ENCODE measurements at places on chromosomes 6 and 20.

GRCh38 chr6:161111261-161111660, 119.7 kb downstream of the MAP3K4 start:
- no peak for DNase-seq

GRCh38 chr6:111841822-111842221, 31.4 kb downstream of the FYN start:
- peak; percentile 45 for DNase-seq

DNA sequence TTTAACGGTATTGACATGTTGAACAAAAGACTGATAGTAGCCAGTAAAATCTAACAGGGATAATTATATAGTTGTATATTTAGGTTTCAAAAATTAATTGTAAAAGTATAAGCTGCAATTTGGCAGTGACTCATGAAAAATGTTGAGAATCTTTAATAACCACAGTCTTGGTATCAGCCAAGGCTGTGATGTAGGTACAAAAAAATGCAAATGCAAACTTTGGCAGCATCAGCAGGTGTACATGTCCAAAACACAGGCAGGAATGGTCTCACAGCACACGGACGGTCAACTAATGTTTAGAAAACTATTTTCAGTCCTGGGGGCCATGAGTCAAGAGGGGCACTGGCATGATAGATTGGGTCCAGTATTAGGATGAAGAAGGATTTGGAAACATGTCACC, 58.5 kb upstream of the BEND3 start:
- DNase-seq, result no peak

DNA sequence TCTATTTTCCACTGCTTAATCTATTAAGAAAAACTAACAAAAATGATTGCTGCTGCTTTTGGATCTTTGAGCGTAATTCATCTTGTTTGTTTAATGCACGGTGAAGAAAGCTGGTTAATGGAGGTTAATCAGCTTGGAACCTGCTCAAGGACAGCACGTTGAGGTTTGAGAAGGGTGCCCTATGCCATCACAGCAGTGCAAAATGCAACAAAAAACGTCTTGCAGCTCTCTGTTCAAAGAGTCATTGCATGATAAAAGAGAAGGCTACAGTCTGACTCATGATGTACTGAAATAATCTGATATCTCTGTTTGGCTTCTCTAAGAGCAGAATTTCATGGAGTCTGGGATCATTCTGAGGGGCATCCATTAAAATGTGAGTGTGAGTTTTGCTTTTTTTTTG, 80.6 kb upstream of the PREP start:
- DNase-seq, result no peak

DNA sequence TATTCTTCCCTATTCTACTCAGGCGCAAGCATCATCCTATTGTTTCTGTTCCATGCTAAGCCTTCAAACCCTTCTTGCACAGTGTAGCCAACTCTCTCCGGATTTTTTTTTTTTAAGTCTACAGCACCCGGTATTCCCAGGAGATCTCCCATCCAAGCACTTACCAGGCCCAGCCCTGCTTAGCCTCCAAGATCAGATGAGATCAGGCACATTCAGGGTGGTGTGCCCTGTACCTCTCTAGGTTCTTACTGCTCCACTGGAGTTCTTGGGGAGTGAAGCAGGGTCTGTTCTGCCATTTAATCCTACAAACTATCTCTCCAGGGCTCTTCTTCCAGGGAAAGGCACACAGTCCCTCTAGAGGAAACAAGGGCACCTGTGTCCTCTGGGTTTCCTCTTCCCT, 14.9 kb upstream of the NUP153 start:
- no peak for DNase-seq

- no peak for DNase-seq
Measured at GRCh38 chr6:132132924-132133639, 181.9 kb upstream of the CCN2 start.

DNA sequence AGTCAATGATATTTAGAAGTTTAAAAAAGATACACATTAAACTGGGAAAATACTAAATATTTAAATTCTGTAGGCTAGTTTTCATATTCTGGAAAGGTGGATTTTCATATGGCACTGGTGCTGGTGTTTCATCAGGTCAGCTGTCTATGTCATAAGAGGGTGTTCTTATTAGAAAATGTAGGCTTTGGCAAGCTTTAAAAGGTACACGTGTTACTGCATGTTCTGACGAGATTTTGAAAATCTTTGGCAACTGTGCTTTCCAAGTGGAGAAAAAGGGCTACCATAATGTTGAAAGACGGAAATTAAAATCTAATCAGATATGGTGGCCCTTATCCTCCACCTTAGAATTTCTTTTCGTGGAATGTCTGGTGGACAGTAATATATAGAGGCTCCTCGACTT, 30.0 kb downstream of the SLC22A3 start:
- DNase-seq, result no peak

- no peak for DNase-seq
Measured at GRCh38 chr6:143697076-143697800, 19.5 kb downstream of the PHACTR2 start.

DNA sequence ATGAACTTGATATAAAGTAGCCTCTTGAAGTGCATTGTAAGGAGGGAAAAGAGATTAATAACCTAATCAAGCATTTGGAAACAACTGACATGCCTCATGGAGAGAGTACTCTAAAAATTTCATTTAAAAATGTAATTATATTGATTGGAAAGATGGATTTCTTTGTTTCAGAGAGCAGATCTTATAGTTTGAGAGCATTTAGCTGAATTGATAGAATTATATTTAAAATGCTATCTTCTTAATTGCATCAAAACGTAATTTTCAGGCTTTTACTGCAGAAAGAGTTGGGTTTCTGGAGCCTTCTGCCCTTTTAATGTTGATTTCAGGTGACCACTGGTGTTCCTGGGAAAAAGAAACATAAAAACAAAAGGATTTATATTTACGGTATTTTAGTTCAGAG, 130.6 kb downstream of the EDN3 start:
- no peak for DNase-seq

- no peak for DNase-seq
Measured at GRCh38 chr20:63096681-63097335, 90.0 kb upstream of the BHLHE23 start.

DNA sequence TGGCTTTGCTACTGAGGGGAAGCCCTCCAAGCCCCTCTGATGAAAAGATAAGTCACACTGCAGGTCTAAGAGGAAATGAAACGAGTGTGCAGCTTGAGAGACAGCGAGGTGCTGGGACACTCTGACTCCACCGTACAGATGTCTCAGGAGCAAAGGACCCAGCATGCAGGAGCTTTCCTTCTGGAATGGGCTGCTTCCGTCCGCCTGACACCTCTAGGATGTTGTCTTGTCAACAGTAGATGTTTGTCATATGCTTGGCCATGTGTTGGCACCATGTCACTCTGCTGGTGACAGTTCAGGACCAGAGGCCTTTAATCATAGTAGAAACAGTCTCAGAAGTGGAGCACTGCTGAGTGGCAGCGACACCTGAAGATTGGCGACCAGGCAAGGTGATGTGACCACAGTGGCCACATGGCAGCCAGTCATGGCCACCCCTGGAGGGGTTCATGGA, 46.7 kb downstream of the SLC24A3 start:
- no peak for DNase-seq

- DNase-seq, result no peak
Measured at GRCh38 chr20:42530855-42531448, 658.8 kb downstream of the PTPRT start.

- DNase-seq, result no peak
Measured at GRCh38 chr6:16190214-16190613, 48.2 kb upstream of the GMPR start.

DNA sequence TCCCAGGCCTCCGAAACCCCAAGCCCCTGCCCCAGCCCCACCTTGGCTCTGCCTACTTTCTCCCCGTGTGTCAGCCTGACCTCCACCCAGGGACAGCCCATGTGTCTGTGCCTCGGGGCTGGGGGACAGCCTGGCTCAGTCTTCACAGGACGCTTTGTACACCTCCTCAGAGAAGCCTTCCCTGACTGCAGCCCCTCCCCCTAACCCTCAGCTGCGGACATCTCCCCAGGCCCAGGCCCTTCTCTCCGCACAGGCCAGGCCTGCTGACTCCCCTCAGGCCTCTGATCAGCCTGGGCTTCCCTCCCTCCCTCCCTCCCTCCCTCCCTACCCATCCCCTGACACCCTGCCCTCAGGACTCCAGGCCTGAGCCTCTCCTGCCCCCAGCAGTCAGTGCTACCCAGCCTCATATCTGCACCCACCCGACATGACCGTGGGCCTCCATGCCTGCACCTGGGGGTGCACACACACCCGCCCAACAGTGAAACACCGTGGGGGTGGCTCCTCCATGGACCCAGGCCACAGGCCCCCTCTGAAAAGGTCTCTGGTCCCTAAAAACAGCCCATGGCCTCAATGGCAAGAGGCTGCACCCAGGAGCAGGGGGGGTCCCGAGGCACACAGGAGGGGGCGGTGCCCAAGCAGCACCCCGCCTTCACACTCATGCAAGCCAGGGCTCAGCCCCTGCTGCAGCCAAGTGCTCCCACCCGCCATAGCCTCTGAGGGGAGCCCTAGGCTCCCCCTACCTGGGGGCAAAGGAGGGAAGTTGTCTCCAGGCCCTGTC, 12.9 kb downstream of the LAMA5 start:
- DNase-seq, result no peak

- peak; percentile 25 for DNase-seq
Measured at GRCh38 chr20:35561268-35561667, 19.4 kb downstream of the ERGIC3 start.

DNA sequence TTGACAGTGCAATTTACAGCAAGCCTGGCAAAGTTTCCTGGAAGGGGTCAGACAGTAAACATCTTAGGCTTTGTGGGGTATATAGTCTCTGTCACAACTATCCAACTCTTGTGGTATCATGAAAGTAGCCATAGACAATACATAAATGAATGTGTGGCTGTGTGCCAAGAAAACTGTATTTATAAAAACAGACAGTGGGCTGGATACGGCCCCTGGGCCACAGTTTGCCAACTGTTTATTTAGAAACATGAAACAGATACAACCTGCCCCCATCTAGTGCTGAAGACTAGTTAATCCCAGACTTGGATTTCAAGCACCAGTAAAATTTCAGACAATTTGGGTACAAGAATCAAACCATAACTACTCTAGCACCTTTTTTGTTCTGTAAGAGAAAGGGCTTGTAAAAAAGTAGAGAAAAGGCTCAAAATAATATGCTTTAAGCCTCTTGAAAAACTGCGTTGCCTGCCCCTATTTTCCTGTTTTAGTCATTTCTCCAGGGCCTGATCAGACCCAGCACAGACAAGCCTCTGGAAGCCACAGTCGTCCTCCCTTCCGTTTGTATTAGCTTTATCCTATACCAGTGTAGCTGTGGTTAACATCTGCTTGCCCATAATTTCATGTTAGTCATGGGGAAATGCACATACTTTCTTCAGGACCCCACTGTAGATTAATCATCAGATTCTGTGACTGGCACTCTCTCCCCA, 30.8 kb downstream of the JAG1 start:
- no peak for DNase-seq

- DNase-seq, result peak; percentile 73
Measured at GRCh38 chr20:4613718-4614620, 107.7 kb upstream of the PRND start.

DNA sequence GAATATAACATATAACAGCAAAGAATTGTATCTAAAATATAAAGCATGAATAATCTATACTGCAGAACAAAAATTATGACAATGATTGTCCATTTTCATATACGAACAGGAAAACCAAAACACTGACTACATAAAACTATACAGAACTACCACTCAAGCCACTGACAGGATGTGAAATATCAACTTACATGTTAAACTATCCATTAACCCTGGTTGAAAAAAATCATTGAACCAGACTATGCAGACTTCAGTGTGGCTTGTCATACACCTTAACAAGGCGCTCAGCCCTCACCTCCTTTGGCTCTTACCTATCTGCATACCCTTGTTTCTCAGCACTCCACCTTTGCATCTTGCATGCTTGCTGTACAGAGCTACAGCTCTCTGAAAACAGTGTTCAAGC, 34.9 kb downstream of the ASCC3 start:
- DNase-seq, result no peak

DNA sequence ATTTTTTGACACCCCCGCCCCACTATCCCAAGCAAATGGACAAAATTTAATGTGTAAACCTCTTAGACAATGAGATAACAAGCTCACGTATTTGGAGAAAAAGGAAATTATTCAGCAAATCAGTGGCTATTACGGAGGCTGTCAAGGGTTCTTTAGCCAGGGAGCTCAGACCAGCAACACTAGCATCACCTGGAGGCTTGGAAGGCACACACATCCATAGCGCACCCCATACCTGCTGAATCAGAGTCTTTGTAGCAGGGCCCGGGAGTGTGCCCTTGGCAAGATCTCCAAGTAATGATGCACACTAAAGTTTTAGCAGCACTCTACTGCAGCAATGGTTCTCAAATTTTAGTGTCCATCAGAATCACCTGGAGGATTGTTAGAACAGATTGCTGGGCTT, 223.2 kb upstream of the BTBD3 start:
- no peak for DNase-seq

DNA sequence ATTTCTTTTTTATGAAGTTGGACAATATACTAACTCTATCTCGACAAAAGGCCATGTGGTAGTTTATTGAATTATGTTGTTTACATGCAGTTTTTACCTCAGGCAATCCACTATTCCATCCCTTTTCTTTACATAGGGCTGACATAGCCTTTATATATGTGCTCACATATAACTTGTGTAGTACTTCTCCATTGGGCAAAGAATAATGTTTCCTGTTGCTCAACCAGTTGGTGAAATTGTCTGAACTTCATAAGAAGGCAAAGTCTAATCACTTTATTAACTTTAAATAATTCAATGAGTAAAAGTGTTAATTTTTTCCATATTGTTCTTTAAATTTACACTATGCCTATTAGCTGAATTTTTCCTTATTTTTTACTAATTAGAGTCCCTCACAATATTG, 1272.1 kb downstream of the EPHA7 start:
- DNase-seq, result no peak

DNA sequence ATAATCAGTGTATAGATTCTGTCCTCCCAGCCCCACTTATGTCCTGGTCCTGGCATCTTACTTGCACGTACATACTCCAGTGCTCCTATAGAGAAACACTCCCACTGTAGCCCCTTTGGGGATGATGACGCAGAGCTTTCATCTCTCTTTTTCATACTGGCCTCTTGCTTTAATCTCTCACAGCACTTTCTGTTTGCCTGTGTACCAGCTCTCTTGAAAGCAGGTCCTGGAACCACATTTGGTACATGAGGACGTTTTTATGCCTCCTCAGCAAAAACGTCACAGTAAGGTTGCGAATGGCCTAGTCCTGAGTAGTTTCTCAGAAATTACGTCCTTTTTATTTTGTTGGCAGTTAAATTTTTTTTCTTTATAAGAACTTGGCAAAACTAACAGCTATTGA, 10.8 kb downstream of the L3MBTL3 start:
- DNase-seq, result no peak

- DNase-seq, result no peak
Measured at GRCh38 chr6:46329568-46329967, 158.8 kb upstream of the ENPP5 start.

DNA sequence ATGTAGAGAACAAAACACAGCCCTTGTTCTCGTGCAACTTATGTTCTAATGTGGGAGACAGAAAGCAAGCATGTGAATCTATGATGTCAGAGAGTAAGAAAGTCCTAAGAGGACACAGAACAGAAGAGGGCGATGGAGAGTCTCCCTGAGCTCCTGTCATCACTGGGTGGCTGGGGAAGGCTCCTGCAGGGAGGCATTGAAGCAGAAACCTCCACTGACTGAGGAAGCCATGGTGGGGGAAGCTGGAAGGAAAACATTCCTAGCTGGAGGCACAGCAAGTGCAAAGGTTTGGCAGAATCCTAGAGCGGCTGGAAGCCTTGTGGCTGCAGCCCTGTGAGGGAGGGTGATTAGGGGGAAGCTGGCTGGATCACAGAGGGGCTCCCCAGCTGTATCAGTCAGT, 248.0 kb downstream of the CDH26 start:
- peak; percentile 45 for DNase-seq

- DNase-seq, result peak; percentile 53
Measured at GRCh38 chr20:20237093-20237959, 130.6 kb upstream of the INSM1 start.

GRCh38 chr6:37626915-37627314, 70.8 kb downstream of the MDGA1 start:
- DNase-seq, result no peak
